Right ventricle myocardium superior (tissue), 1 donor: ENCODE measurements at places on chromosomes 6 and 20. TPM values are rescaled to one million over a fixed set of nuclear protein-coding genes. Genes with fewer than 3 reads are reported as not detected.

Gene TDRD6
- total RNA-seq: 0.32 TPM

Gene ADA
- total RNA-seq: 8.9 TPM

Gene RRAGD
- 130 TPM for total RNA-seq

Gene ZKSCAN8
- total RNA-seq: 12.0 TPM

Gene TEAD3
- 25.4 TPM for total RNA-seq

Gene SPDEF
- not detected for total RNA-seq

Gene ACOT13
- total RNA-seq: 74.3 TPM

Gene MED20
- 19.8 TPM for total RNA-seq

Gene UQCC2
- 208 TPM for total RNA-seq

Gene IP6K3
- total RNA-seq: 44.2 TPM

Gene RIPPLY2
- total RNA-seq: not detected

Gene ZNF311
- 0.08 TPM for total RNA-seq

Gene RIMS4
- 0.13 TPM for total RNA-seq

Gene SERINC1
- 142 TPM for total RNA-seq

Gene BPI
- 0.11 TPM for total RNA-seq

Gene KIF6
- total RNA-seq: 0.27 TPM

Gene SYNCRIP
- total RNA-seq: 55.7 TPM

Gene KIFC1
- total RNA-seq: 0.97 TPM

Gene HTR1B
- not detected for total RNA-seq

Gene HUS1B
- not detected for total RNA-seq

Gene CDSN
- total RNA-seq: not detected
